Psoas muscle (tissue), 8 donors: ENCODE measurements at places on chromosomes 6 and 20. TPM values are rescaled to one million over a fixed set of nuclear protein-coding genes. Genes with fewer than 3 reads are reported as not detected.

The INSM1 gene
- not detected for total RNA-seq

The VGLL2 gene
- 60.2 TPM for total RNA-seq

The C6orf141 gene
- 0.28 TPM for total RNA-seq

The TSBP1 gene
- total RNA-seq, result not detected

The MEP1A gene
- not detected for total RNA-seq

The ATP9A gene
- total RNA-seq, result 17.2 TPM

The CLIC5 gene
- total RNA-seq, result 166 TPM
